ENCODE measurements at places on chromosomes 3 and 15.

- no peak for DNase-seq
Observed at GRCh38 chr3:1135194-1135593, 42.4 kb downstream of the CNTN6 start.

DNA sequence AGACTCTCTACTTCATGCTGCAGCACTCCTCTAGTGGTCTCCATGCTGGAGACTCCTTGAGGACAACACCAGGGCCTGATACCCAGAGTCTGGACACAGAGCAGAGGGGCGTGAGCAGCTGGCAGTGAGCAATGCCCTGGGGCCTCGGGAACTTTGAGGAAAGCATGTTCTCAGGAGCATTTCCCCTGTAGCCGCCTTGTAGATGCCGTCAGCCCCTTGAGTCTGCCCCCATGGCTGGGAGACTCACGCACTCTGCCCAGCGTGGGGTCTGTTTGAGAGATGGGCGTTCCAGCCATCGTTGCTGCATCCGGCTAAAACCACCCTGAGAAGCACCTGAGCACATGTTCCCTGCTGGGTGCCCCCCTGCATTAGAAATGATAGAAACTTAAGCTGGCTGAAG is 56.8 kb downstream of the PLXNA1 start:
- no peak for DNase-seq

DNA sequence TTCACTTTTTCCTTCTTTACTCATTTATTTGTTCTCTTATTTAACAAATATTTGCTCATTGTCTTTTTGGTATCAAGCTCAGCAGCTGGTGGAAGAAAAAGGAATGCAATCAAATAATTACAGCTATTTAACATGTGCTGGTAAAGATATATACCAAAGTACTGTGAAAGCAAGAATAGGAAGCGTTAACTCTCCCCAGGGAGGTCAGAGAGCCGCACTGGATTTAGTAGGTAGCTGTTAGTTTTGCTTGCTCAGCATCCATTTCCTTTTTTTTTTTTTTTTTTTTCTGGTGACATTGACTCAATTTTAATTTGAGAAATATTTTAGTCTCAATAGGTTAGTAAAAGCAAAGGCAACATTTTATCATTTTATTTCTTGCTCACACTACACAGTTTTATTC is 308.5 kb upstream of the MDFIC2 start:
- DNase-seq = no peak

- no peak for DNase-seq
Observed at GRCh38 chr3:75332794-75333193, 331.3 kb upstream of the FRG2C start.

GRCh38 chr3:18743761-18744160 is 318.6 kb upstream of the SATB1 start:
- DNase-seq = no peak

DNA sequence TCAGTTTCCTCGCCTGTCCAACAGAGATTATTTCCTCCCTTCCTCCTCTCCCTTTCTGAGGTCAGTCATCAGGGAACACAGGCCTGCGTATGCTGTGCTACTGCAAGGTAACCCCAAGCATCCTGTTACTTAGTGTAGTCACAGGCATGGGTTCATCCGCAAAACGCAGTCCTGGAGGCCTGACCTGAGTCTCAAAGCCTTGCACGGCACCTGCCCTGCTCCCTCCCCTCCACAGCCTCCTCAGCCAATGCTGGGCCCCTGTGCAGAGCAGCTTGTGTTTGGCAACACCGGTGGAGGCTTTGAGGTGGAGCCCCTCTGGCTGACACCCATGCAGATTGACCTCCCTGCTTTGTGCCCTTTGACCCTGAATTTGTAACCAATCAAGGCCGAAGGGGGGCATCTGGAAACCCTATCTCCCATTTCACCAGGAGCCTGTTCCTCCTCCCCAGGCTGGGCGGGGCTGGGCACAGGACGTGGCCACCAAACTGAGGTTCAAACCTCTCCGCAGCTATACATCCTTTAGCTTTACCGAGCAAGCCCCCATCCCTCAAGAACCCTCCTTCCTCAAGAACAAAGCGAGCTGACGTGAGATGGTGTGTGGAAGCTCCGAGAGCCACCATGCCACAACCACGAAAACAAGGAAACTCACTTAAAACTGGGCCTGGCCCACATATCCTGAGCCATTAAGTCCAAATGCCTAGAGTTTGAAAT is 21.5 kb downstream of the TKT start:
- DNase-seq = no peak

DNA sequence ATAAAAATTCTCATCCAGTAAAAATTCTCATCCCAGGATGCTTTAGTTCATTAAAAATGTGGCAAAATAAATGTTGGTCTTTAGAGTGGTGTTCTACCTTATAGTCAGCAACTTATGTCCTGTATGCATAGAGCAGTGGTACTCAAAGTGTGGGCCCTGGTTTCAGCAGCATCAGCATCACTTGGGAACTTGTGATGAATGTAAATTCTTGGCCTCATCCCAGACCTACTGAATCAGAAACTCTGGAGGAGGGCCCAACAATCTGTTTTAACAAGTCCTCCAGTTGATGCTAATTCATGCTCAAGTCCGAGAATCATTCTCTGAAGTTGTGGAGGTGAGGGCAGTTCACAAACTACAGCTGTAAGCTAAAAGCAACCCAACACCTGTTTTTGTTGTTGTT is 307.3 kb upstream of the SATB1 start:
- no peak for DNase-seq

- DNase-seq = peak; percentile 15
Observed at GRCh38 chr3:119600732-119601131, 3.0 kb downstream of the PLA1A start.

GRCh38 chr3:177602601-177603147 is 405.4 kb upstream of the TBL1XR1 start:
- DNase-seq = no peak

GRCh38 chr3:149717391-149718056 is 34.8 kb downstream of the COMMD2 start:
- DNase-seq = peak; percentile 74
